Fibroblast of mammary gland (primary cell): ENCODE measurements at places on chromosomes 4 and X.

GRCh38 chrX:20974326-20974725 lies 399.9 kb upstream of the CNKSR2 start:
- DNase-seq, result peak; percentile 32

- DNase-seq, result peak; percentile 15
These were observed 47.8 kb upstream of the CAMK2D start for GRCh38 chr4:113809311-113809710.

- DNase-seq, result no peak
These were observed 692.5 kb downstream of the C4orf33 start for GRCh38 chr4:129788486-129788885.

GRCh38 chrX:150954951-150955350 lies 28.2 kb upstream of the HMGB3 start:
- no peak for DNase-seq

GRCh38 chrX:153476666-153477363 lies 6.4 kb upstream of the HAUS7 start:
- DNase-seq, result peak; percentile 63

DNA sequence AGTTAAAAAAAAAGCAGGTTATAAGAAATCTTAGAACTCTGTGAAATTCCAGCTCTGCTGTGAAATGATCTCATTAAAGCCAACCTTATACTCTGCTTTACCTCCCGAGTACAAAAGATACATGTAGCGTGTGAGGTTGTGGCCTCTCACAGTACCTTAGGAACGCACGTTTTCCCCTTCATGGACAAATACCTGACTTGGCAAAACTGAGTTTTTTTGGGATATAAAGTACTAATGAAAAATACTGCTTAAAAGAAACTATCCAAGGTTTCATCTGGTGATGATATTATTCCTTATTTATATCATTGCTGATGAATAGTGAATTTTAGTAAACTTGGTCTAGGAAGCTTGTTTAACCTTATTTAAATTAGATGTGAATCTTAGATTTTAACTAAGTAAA lies 48.9 kb downstream of the WWC2 start:
- no peak for DNase-seq
